ENCODE measurements at places on chromosomes 16 and 17.

DNA sequence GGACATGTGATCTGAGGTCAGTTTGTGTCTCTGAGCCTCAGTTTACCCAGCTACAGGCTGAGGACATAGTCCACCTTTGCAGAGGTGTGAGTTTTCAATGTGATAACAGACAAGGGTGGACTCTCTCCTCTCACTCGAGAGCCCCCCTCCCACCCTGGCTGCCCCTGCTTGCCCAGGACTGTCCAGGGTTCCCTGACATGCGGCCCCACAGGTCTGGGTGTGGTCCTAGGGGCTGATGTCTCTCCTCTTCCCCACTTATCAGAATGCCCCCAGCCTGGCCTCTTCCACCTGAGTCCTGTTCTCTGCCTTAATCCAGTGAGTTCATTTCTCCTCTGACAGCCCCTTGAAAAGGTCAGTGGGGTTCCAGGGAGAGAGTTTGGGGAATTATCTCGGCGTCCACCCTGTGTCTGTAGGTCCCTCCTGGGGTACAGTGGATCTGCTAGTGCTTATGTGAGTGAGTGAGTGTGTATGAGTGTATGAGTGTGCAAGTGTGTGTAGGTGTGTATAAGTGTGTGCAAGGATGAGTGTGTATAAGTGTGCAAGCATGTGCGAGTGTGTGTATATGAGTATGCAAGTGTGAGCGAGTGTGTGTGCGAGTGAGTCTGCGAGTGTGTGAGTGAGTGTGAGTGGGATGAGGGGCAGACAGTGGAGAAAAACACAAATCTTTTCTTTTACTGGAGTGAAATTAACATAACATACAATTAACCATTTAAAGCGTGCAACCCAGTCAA, 175.0 kb downstream of the IRF8 start:
- DNase-seq, result no peak

DNA sequence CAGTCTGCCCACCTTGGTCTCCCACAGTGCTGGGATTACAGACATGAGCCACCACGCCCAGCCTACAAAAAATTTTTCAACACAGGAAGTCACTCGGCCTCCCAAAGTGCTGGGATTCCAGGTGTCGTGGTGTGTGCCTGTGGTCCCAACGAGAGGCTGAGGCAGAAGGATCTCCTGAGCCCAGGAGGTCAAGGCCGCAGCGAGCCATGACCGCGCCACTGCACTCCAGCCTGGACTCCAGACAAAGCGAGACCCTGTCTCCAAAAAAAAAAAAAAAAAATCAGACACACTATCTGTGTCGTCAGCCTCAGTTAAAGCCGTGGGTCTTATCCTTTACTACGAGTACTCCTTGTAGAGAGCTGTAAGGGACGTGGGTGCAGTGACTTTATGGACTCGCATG, 15.8 kb downstream of the USP22 start:
- no peak for DNase-seq

DNA sequence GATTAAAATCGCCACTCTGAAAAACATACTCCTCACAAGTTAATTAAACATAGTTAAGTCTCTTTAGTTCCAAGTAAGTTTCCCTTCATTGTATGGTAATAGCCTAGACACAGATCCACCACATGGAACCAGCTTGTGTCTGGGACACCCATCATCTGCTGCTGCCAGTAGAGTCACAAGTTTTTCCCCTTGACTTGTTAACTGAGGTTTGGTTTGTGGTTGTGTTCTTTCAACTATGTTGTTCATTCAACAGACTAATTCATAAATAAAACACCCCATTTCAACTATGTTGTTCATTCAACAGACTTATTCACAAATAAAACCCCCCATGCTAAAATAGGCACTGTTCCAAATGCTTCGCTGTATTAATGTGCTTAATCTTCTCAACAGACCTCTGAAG, 24.4 kb downstream of the YWHAE start:
- no peak for DNase-seq

DNA sequence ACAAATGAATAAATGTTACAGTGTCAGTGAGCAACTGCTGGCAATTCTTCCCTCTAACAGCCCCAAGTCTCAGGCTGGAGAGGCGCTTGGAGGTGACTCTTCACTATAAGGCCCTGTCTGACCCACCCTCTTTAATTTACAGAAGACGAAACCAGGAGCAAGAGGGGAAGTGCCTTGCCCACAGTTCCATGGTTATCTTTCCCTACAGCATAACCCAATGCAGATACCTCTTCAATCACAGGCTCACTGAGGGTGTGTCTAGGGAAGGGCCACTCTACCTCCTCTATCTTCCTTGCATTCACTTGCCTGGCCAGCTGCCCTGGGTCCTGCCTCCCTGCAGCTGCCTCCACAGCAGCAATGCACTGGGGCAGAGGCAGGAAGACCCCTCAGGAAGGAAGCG, 9.6 kb upstream of the N4BP1 start:
- no peak for DNase-seq

DNA sequence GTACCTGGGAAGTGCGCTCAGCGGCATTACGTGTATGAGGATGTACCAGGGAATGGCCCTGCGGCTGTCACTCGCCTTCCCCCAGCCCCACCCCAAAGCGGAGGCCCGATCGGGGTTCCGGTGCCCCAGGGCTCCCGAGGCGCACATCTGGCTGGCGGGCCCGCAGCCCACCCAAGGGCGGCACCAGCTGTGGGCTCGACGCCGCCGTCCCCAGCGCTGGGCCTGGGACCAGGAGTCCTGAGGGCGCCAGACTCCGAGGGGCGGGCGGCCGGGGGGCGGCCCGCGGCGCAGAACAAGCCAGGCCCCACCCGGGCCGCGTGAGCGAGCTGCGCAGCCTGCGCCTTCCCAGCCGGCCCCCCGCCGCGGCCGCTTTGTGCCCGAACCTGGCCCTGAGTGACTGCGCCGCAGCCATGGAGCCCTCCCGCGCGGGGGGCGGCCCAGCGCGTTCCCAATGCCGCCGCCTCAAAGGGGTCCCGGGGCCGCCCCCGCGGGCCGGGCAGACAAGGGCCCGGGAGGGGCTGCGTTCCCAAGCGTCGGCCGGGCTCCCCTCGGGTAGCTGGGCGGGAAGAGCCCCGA, 17.4 kb downstream of the ZNF423 start:
- no peak for DNase-seq

DNA sequence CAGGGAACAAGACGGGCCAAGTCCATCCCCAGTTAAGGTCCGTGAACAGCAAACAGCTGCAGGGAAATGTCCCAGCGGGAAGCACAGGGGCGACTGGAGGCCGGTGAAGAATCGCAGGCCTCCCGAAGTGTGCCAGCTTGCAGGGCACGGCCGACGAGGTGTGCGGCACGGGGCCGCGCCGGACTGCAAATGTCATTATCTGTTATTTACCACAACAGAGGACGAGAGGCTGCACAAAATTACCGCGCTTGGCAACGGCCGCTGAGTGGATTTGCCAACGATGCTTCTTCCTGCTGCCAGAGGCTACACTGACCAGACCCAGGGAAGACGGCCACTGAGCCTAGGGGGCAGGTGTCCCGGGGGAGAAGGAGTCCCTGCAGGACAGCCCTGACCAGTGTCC, 53.1 kb downstream of the RPH3AL start:
- DNase-seq, result no peak

- DNase-seq, result peak; percentile 91
These were observed 18.7 kb upstream of the BEAN1 start for GRCh38 chr16:66408163-66409048.

- peak; percentile 68 for DNase-seq
These were observed 7.3 kb upstream of the DDX52 start for GRCh38 chr17:37650419-37651003.

GRCh38 chr16:66925322-66925840, at the start of gene RRAD:
TSS of gene RRAD (minus strand) at chr16:66925535. CDS start at chr16:66925179, 356 bp downstream.
- DNase-seq, result no peak

GRCh38 chr16:85995541-85996423, 96.8 kb downstream of the IRF8 start:
- no peak for DNase-seq

GRCh38 chr16:3472878-3473595, 22.3 kb downstream of the C16orf90 start:
- DNase-seq, result no peak

GRCh38 chr16:69727916-69728270, 1.5 kb upstream of the NQO1 start:
- no peak for DNase-seq

- no peak for DNase-seq
These were observed 240.5 kb downstream of the SEC14L1 start for GRCh38 chr17:77381185-77381700.

Measured in A172 (cell line).